ENCODE measurements at places on chromosomes 7 and 10.
A peak's percentile ranks its signal among the peaks of the same experiment; 100 is the strongest.

DNA sequence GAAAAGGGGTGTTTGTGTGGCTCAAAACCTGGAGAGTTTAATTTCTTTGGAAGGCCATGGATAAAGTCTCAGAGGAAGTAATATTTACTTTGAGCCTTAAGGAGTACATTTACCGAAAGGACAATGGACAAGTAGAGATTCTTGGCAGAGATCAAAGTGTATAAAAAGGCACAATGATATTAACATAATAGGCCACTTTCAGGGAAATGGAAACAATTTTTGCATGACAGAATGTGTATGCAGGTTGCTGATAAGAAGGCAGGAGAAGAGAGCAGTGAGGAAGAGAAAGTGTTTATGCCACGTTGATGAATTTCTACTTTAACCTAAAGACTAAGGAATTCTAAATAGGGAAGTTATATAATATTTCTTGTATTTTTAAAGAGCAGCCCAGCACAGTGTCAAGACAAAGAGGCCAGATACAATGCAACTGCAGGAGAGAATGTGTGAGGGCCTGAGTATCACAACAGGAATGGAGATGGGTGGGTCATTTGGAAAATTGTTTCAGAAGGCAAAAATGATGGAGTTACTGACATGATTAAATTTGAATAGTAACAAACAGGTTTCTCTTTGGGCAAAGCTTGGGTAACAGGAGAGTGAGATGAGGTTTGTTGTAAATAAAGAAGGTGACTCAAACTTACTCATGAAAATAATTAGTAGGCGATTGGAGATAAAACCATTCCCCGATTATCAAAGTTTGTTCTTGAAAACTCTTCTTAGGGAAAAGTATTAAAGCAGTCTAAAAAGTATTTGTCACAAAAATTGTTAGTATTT, 84.1 kb downstream of the THSD7A start:
- no peak for DNase-seq

GRCh38 chr7:6294839-6295238, 22.4 kb upstream of the CYTH3 start:
- DNase-seq, result no peak

GRCh38 chr7:116357781-116358670, 141.5 kb upstream of the CAV2 start:
- no peak for DNase-seq

DNA sequence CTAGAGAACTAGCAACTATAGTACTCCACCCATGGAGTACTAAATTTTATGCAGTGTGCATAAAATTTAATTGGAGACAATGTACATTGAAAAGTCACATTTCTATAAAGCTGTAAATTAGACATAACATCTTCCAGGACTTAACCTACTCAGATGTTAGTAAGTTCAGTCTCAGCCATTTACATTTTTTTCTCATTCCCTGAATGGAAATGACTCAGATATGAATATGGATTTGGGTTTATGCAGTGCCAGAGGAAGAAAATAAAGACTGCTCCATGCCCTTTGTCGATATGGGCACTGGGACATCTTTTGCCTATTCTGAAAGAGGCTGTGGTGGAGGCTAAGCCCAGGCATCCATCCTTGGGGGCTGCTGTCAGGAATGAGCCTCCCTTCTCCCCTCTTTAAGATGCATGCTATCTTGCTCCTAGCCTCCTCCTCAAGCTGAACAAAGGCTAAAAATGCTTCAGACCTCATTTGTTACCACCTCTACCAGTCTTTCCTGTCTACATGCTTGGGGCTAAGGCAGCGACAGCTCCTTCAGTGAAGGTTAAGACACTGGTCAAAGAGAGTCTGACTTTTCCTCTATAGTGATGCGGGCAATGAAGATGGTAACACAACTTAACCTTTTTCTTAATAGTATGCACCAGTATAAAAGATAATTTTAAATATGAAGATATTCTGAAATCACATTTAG, 486.8 kb upstream of the ANKRD30A start:
- no peak for DNase-seq

GRCh38 chr7:74708569-74709275, 51.2 kb downstream of the GTF2I start:
- no peak for DNase-seq

- no peak for DNase-seq
Measured at GRCh38 chr7:111210996-111211395, 120.1 kb downstream of the LRRN3 start.

DNA sequence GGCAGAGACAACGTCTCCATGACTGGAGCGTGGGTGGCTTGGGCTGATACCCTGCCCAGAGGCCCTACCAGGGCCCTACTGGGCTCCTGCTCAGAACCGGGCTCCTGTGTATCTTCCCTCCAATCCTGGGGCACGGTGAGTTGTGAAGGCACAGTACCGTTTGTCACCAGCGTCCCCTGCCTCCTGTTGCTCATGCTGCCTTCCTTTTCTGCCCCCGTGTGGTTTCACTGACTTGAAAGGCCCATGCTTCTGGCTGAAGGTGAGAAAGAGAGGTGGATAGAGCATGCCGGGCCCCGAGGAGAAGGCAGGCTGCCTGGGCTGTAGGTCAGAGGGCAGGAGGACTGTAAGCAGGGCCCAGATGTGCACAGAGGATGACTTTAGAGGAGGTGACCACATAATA, 9.1 kb upstream of the DMBT1 start:
- DNase-seq, result peak; percentile 30

- DNase-seq, result no peak
Measured at GRCh38 chr7:155251831-155252230, 45.8 kb upstream of the INSIG1 start.

DNA sequence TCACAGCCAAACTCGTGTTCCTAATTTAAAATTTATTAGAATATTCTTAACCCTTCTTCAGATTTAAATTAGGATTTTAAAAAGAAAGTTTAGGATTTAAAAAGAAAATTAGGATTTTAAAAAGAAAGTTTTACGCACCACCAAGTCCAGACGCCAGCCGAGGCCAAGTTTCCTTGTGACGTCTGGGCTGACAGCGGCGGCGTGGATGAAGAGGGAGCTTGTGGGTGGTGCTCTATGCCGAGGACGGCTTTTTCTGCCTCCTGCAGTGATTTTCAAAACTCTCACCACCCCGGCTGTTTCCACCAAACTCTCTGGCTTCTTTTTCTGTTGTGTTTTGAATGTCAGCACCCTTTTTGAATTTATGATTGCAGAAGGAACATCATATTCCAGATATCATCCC, 252.9 kb downstream of the DNAJB6 start:
- no peak for DNase-seq

DNA sequence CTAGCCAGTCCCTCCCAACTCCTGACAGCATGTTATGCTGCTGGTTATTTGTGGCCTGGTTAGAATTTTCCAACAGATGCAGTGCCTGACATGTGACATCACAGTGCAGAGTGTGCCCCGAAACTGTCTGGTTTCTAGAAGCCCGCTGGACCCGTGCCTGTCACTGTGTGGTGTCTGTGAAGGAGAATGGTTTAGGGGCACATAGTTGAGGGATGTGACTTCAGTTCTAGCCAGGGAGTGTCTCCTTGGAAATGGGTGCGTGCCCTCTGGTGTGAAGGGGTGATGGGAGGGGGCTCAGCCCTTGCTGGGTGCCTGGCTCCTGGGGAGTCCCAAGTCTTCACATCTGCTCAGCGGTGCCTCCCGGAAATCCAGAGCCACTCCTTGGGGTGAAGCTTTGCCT, 303.6 kb downstream of the GLRX3 start:
- no peak for DNase-seq

- no peak for DNase-seq
Measured at GRCh38 chr10:70442332-70442988, 979 bp upstream of the NODAL start.

DNA sequence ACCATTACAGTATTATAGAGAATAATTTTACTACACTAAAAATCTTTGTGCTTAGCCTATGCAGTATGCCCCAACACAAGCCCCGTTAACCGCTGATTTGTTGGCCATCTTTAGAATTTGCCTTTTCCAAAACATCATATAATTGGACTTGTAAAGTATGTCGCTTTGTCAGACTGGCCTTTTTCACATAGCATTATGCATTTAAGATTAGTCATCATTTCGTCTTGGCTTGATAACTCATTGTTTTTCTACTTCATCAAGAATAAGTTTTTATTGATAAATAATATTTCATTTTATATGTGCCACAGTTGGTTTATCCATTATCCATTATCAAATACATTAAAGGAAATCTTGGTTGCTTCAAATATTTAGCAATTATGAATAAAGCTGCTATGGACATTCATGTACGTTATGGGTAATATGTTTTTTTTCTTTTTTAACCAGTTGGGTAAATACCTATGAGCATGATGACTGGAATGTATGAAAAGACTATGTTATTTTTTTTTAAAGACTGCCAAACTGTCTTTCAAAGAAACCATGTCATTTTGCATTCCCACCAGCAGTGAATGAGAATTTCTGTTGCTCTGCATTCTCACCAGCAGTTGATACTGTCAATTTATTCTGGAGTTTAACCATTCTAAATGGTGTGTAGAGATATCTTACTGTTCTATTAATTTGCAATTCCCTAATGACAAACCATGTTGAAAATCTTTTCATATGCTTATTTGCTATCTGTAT, 273.1 kb upstream of the KCND2 start:
- no peak for DNase-seq

- no peak for DNase-seq
Measured at GRCh38 chr10:43264965-43265798, 1.7 kb downstream of the RASGEF1A start.

DNA sequence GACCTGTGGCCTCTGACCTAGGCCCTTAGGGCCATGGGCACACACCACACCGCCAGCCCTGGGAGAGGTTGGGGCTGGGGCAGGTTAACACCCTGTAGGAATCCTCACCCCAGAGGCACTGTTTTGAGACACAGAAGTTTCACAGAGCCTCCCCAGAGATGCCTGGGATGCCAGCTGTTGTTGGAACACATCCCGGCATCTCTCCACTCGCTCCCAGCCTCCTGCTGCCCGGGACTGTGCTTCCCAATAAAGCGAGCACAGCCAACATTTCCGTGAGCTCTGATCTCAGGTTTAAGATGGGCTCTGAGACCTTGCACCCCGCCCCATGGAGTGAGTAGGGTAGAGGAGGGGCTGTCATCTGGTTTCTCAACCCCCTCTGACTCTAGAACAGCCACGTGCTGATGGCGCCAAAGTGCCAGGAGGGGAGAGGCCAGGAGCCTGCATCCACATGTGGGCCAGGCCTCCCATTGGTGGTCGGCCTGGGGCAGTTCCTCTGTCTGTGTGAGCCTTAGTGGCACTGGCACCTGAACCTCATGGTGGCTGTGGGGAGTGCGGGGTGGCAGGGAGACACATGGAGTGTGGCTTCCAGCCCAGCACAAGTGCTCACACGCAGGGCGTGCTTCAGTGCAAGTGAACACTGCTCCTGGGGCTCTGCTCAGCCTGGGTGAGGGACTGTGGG, 54.7 kb downstream of the RASGEF1A start:
- DNase-seq, result no peak

DNA sequence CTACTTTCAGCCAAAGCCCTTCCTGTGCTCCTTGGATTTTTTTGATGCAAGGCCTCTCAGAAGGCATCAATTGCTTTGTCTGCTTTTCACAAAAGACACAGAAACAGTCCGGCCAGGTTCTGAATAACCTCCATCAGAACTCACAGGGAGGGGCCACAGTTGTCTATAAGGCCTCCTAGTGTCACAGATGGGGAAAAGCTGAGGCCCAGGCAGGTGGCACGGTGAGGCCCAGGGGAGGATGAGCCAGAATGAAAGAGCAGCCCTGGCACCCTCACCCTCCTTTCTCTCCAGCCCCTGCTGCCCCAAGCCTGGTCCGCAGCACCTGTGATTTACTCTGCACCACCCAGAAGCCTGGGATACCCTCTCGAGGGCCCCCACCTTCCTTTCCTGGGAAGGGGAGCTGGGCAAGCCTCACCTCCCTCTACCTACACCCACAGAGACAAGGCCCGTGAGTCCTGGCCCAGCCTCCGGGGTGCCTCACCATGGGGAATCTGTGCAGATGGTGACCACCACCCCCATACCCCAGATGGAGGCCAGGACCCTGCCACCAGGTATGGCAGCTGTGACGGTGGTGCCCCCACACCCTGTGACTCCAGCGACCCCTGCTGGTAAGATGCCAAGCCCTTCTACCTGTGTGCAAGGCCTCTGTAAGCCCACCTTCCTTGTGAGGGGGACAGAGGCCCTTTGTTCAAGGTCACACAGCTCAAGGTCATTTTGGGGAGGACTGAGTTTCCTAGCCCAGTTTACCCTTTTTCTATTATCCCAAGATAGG, 26.2 kb upstream of the ZNF467 start:
- peak; percentile 46 for DNase-seq

- no peak for DNase-seq
Measured at GRCh38 chr7:120344276-120344675, 71.3 kb downstream of the KCND2 start.

- DNase-seq, result no peak
Measured at GRCh38 chr10:33001908-33002492, 44.0 kb upstream of the ITGB1 start.

- no peak for DNase-seq
Measured at GRCh38 chr7:142494021-142494420, 236.2 kb upstream of the PRSS58 start.

DNA sequence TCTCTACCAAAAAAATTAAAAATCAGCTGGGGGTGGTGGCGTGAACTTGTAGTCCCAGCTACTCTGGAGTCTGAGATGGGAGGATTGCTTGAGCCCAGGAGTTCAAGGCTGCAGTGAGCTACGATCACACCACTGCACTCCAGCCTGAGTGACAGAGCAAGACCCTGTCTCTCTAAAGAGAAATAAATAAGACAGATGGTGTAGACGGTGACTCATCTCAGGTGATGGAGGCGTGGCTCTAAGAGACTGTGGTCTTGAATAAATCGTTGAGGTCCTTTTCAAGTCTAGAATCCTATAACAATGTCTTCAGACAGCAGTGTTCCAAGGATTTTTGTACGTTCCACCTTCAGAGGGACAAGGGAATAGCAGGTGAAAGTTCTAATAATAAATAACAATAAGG, 53.8 kb upstream of the PFKFB3 start:
- DNase-seq, result peak; percentile 33

GRCh38 chr10:109898666-109899355, 24.5 kb downstream of the XPNPEP1 start:
- no peak for DNase-seq

- DNase-seq, result peak; percentile 76
Measured at GRCh38 chr10:114876602-114877300, 55.2 kb downstream of the FHIP2A start.

DNA sequence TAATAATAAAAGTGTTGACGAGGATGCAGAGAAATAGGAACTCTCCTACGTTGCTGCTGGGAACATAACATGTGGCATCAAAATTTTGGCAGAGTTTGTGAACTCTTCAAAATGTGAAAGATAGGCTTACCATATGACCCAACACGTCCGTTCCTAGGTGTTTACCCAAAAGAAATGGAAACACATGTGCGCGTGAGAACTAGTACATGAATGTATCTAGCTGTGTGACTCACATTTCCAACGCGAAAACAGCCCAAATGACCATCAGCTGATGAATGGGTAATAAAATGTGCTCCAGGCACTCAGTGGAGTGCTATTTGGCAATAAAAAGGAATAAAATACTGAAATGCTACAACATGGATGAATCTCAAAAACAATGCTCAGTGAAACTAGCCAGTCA, 10.4 kb upstream of the ELFN1 start:
- no peak for DNase-seq

- DNase-seq, result no peak
Measured at GRCh38 chr7:117385363-117386109, 41.8 kb downstream of the ASZ1 start.
